ENCODE measurements at places on chromosomes 11 and 22.
A peak's percentile ranks its signal among the peaks of the same experiment; 100 is the strongest.

GRCh38 chr11:109062445-109062844, 359.5 kb upstream of the C11orf87 start:
- DNase-seq: no peak

DNA sequence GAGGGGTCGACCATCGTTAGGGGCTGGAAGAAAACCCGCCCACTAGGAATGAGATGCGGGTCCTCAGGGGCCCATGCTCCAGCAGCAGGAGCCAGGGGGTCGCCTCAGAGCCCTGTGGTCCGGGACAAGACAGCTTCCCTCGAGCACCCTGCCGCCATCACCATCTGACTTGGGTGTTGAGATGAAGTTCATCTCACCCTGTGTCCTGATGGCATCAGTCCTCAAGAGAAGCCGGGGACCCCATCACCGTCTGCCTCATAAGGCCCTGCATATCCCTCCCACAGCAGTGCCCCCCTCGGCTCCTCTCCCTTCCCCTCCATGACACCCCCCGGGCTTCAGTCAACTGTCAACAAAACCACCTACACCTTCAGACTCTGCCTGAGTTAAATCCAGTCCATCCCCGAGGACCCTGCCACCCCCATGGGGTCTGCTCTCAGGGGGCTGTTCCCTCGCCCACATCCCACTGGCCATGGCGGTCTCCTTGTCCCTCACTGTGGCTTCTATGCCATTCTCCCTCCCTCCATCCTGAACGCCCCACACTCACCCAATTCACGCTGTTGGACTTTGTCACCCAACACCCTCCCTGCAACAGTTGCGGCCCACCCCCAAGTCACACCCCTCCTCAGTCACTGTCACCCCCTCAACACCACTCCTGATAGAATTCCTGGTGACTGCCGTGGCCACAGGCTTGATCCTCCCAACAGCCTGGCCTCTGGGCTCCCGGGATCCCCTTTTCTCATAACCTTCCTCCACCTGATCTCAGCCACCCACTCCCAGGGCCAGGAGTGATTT, 87.7 kb upstream of the RTL6 start:
- no peak for DNase-seq

DNA sequence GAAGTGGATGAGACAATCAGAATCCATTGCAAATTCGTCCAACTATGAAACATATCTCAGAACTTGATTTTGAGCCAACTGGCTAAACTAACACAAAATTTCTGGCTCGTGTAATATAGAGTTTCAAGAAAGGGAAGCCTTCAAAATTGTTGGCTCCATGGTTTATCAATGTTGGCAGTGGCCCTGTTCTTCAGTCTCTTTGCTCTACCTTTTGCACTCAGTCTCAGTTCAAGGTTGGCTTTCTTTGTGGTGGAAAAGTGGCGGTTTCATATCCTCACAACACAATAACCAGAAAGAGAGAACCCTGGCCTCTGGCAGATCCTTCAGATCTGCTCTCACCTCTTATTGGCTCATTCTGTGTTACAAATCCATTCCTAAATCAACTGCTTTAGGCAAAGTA, 473.8 kb upstream of the API5 start:
- no peak for DNase-seq

DNA sequence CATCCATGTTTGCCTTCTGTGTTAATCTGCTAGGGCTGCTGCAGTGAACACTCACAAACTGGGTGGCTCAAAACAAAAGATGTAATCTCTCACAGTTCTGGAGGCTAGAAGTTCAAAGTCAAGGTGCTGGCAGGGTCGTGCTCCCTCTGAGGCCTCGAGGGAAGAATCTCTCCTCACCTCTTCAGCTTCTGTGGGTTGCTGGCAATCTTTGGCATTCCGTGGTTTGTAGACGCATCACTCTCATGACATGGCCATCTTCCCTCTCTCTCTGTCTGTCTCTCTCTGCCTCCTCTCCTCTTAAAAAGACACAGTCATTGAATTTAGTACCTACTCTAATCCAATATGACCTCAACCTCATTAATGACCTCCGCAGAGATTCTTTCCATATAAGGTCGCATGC, 78.8 kb downstream of the TSPAN18 start:
- DNase-seq: no peak

GRCh38 chr11:130992788-130993187, 76.5 kb upstream of the SNX19 start:
- no peak for DNase-seq

DNA sequence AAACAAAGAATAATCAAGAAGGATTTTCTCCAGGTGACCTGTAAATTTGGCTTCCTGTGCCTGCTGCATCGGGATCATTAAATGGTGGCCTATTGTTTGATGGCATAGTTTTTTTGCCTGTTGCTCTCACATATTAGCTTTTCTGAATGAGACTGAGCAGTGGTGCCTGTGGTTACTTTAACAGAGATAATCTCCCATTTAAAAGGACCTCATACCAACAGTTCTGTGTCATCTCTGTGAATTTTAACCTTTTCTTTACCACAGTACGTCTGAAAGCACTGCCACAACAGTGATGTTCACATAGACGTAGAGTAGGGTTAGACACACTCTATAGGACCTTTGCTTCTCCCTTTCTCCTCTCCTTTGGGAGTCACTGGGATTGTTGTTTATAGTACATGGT, 22.9 kb upstream of the RCE1 start:
- DNase-seq: no peak

- no peak for DNase-seq
Observed at GRCh38 chr22:26801449-26801848, 144.1 kb downstream of the MIAT start.

DNA sequence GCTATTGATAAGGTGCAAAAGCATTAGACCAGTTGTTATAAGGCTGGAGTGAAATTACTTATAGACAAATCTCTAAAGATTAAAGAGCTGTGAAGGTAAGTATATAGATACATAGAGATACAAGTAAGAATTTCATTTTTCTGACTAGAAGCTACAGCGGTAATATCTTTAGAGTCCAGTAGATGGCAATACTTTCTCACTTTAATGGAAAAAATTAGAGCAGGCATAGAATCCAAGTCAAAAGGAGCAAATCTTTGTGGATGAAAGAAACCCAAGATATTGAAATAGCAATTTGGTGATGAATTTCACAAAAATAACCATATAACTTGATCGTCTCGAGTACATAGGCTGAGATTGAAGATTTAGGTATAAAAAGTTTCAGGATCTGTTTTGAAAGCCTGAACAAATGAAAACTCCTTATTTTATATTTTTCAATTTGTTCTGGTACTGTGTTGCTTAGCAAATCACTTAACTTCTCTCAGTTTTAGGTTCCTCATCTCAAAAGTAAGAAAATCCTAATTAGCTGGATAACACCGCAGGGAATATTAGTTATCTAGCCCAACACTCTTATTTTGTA, 81.9 kb downstream of the UVRAG start:
- DNase-seq: peak; percentile 27

DNA sequence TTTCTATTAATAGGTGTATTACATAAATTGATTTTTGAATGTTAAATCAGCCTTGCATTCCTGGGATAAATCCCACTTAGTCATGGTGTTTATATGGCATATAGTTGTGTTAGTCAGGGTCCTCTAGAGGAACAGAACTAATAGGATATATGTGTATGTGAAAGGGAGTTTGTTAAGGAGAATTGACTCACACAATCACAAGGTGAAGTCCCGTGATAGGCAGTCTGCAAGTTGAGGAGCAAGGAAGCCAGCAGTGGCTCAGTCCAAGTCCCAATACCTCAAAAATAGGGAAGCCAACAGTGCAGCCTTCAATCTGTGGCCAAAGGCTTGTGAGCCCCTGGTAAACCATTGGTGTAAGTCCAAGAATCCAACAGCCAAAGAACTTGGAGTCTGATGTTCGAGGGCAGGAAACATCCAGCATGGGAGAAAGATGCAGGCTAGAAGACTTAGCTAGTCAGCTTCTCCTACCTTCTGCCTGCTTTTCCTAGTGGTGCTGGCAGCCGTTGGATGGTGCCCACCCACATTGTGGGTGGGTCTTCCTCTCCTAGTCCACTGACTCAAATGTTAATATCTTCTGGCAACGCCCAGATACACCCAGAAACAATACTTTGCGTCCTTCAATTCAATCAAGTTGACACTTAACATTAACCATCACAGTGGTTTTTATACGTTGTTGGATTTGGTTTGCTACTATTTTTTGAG, 12.9 kb downstream of the SFI1 start:
- no peak for DNase-seq

- DNase-seq: peak; percentile 41
Observed at GRCh38 chr11:83292709-83293456, 6.7 kb upstream of the CCDC90B start.

DNA sequence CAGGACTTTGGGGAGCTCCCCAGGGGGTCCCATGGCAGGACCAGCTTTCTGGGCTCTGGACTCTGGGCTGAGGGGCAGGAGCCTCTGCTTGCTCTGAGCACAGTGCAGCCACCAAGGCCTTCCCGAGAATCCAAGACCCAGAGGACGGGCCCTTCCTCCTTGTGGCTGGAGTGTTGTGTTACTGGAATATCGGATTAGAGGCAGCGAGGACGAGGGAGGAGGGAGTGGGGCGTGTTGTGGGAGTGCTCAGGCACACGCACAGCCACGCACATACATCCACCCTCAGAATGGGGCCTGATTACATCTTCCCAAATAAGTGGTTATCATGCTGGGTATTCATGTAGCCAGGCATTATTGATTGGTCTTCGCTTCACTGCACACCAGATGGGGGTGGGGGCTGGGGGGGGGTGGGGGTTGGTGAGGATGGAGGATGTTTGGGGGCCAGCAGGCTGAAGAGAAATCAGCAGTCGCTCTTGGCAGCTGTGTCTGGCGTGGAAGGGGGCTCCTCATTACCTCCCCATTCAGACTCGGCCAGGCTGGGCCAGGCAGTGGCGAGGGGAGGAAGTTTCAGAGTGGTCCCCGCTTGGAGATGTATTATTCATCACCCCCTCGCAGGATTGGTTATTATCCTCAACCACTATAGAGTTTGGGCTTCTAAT, 120.9 kb downstream of the ST3GAL4 start:
- DNase-seq: no peak

DNA sequence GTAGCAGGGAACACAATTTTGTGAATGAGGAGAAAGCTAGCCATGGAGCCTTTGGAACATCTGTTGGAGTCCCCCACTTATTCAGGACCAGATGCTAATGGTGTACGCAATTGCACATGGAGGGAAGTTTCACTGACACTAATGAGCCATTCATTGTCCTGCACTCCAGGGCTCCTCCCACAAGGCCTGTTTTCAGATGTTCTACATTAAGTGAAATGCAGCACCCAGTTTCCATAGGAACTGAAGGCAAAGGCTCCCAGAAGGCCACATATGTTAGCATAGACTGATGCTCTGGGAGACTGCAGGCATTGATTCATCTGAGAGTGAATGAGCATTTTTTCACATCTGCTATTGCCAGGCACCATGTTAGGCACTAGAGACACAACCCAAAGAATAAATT, 399.5 kb downstream of the ETS1 start:
- DNase-seq: no peak

GRCh38 chr22:26865021-26865420, 207.6 kb downstream of the MIAT start:
- DNase-seq: no peak

DNA sequence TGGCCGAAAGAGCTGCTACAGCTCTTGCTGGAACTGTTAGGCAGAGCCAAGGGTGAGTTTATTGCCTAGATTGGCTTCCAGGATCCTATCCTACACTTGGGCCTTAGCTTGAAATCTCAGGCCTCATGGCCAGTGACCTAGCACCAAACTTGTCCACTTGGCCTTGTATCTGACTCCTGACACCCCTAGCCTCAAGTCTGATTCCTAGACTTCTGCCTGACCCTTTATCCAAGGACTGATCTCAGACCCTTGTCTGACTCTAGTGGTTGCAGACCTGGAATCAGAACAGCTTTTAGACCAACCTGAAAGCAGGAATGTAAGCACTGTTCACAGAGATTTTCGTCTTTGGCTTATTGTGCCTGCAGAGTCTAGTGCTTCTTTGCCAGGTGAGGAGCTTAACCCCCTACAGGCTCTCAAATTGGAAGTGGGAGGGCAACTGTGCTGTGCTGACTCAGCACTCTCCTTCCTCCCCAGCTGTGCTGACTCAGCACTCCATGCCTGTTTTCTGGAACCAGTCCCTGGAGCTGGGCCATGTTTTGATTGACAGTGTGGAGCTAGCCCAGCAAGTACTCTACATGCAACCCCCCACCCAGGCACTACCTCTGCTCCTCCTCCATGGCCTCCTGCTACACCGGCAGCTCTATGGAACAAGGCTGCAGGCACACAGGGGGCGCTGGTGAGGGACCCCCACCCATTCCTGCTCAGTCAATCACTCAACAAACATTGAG, 35.1 kb downstream of the RRP8 start:
- DNase-seq: peak; percentile 58

DNA sequence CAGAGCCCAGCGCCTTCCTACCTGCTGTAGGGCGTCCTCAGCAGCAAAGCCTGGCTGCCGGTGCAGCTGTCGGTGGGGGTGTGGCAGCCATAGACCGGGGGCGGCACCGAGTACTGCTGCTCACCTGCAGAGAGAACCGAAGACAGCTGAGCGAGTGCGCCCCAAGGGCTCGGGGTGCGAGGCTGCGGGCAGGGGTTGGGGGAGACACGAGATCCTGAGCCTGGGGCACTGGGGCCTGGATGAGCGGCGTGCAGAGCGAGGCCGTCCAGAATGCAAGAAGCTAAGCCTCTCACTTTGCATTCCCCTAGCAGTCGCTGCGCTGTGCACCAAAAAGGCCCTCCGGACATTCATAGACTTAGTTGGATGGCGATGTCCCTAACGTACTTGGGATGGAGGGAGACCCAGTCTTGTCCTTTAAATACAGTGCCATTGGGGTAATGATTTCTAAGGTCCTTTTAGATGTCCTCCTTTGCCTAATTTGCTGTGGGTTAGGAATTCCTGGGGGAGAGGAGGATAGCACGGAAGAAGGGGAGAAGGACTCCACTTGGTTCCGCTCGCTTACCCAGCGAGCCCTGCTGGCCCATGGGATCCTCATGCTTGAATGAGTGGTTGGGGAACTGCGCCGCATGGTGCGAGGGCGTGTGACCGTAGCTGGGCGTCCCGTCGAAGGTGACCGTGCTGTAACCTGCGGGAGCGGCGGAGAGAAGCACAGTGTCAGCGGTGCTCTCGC, 7.2 kb downstream of the WT1 start:
- no peak for DNase-seq

GRCh38 chr11:65471447-65471891, 27.4 kb upstream of the MALAT1 start:
- peak; percentile 72 for DNase-seq

GRCh38 chr11:74870485-74870884, 78.4 kb downstream of the XRRA1 start:
- DNase-seq: peak; percentile 55

- DNase-seq: no peak
Observed at GRCh38 chr22:48908547-48908946, 919.1 kb downstream of the BRD1 start.

- peak; percentile 26 for DNase-seq
Observed at GRCh38 chr11:14905104-14906033, 13.3 kb upstream of the CYP2R1 start.
